ENCODE measurements at places on chromosomes 5 and 9.

- DNase-seq = no peak
These were observed 443.8 kb downstream of the SPOCK1 start for GRCh38 chr5:137055271-137055872.

DNA sequence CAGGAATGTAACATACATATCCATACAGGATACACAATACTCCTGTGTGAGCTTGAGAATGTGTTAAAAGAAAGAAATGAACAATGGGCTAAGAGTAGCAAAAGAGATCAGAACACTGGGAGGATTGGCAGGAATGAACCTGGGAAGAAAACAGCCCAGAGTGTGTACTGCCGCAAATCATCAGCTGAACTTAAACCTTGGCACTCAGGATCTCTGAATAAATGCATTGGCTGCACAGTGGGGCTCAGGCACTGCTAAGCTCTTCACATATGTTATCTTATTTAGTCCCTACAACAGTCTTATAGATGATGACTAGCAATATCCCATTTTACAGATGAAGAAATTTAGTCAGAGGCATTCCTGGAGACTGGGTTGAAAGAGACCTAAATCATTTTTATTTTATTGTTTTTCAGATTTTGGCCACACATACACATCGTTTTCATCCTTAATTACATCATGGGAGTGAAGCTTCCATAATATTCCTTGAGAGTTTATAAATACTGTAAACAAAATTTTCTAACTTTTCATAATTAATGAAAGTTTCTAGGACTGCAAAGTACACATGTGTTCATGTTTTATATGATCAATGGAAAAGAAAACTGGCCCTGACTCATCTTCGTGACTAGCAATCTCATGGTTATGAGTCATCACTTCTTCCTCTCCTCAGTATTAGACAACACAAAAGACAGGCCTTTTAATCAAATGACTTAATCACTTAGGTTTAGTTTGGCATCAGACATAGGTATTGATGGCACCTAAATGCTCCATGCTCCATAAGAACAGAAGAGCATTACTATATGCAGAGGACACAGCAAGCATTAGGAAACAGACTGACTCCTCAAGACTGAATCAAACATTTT lies 59.2 kb downstream of the CDH18 start:
- no peak for DNase-seq

DNA sequence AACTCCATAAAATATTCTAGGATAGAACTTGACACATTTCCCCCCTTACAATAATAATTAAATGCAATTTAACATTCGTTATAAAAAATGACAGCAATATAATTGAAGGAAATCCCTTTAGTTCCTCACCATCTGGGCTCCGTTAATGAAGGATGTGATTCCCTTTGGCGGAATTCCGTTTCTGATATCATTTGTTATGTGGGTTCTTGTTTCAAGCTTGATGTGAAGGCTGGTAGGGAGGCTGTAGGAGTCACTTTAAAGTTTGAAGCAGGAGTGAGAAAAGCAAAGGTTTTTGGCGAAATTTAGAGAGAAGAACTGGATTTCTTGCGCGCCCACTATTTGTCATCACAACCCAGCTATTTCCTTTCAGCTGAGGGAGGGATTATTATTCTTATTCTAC lies 4.0 kb downstream of the RGS7BP start:
- no peak for DNase-seq

GRCh38 chr5:1285883-1286291 lies 9.0 kb downstream of the TERT start:
- DNase-seq = no peak

GRCh38 chr9:78986446-78986845 lies 585.3 kb upstream of the TLE4 start:
- no peak for DNase-seq

DNA sequence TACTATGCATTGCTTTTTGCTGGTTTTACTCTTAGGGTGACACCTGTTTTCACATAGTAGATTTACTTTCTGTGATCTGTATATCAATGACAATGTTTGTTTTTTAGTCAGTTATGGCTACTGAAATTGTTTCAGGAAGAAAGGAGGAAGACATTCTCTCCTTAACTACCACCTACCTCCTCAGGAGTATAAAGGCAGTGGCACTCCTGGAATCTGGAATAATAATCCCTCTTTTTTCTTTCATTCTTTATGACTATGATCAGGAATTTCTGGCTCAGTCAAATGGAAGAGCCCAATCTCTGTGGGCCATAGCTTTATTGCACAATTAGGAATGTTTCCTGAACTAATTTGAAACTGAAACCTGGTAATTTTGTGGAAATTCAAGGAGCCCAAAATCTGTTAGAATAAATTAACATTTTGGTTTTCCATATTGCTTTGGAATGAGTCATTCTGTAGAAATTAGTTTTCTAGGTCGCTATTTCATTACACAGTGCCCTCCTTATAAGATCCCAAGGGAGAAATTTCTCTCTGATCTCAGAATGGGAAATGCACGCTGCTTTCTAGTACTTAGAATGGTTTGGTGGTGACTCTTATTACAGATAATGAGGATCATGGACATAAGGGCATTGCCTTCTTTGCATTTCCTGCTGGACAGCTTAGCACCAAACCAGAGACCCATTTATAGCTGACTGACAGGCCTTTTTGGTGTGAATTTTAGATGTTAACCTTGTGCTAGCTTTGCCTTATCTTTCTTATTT lies 95.3 kb upstream of the VLDLR start:
- no peak for DNase-seq

DNA sequence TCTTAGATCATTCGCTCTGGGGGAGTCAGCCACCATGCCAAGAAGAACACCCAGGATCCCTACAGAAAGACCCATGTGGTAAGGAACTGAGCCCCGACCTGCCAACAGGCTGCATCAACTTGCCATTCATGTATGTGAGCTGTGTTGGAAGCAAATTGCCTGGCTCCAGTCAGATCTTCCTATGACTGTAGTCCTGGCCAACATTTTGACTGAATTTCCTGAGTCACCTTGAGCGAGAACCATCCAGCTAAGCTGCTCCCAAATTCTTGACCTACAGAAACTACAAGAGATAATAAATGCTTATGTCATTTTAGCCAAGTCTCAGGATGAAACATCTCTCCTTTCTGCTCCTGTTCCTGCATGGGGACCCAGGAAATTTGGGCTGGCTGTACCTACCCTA lies 40.0 kb upstream of the SLC44A1 start:
- no peak for DNase-seq

DNA sequence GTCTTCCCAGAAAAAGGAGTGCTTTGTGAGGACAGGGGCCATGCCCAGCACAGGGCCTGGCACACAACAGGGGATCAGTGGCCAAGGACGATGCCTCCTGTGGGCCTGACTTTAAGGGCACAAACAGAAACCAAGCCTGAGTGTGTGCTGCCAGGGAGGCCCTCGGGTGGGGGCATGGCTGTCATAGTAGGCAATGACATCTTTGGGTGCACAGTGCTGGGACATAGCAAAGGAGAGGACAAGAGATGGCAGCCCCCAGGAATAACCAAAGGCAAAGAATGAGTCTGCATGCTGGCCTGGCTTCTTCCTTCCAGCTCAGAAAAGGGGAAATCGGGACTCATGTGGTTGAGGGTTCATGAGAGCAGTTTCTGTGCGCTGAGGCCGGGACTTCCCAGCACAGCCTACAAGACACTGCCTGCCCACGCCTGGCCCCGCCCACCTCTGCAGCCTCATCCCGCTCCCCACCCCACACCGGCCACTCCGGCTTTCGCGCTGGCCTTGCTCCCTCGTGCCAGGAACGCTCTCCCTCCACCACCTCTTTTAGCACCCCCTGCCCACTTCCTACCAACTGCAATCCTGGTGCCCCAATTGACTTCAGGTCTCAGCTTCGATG lies 13.8 kb upstream of the LHX2 start:
- DNase-seq = no peak

GRCh38 chr5:113005454-113005853 lies 28.9 kb downstream of the DCP2 start:
- DNase-seq = no peak

DNA sequence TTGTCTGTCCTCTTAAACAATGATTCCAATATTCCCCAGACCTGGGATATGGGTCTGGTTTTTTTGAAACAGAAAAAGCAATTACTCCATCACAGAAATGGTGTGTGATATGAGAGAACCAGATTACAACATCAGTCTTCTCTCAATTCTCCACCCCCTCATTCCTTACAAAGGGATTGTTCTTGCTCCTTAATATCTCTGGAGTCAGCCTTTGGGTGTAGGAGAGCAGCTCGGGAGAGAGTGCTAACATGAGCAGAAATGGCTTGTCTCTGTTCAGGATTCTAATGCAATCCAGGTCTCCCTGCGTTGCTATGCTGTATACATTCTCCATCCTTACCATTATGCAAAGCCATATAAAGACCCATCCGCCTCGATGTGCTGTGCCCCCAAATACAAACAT lies 32.7 kb downstream of the ZFAND5 start:
- DNase-seq = no peak

DNA sequence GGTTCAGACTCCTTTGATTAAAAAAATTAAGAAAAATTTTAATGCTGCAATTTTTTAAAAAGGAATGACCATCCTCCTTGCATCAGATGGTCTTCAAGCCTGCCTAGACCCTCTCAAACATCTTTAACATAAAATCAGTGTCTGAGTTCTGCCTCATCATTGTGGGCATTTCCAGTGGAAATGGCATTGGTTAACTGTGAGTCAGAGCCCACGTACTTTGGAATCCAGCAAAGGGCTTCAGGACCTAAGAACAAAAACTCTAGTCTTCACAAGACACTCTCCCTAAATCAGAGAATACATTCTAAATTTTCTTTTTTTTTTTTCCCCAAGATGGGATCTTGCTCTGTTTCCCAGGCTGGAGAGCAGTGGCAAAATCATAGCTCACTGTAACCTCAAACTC lies 9.4 kb upstream of the C5orf15 start:
- DNase-seq = no peak

GRCh38 chr5:133399247-133399891 lies 213.0 kb downstream of the FSTL4 start:
- no peak for DNase-seq

DNA sequence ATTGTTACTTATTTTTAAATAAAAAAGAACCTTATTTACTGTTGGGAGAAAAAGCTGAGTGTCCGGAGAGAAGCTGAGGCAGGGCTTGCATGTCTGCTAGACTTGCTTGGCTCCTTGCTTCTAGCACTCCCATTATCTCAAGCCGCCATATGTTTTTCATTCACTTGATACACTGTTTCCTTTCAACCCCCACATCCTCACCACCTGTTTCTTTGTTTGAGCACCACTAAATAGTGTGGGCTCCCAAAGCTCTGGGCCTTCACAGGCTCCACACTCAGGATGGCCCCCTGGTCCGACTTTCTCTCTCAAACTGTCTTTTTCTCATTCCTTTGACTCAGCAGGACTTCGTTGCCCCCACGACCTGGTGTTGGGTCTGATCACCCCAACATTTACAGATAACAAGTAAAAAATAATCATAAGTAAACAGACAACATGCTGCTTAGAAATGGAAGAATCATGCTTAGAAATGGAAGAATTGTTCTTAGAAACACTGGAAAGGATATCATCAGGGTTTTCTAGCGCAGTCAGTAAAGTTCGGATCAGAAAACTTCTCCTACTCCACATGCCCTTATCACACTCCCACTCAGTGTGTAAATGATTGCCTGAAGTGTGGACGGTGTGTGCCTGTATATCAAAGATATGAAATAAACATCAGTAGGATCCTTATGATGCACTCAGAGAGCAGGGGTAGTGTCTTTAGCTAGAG lies 58.5 kb downstream of the APTX start:
- DNase-seq = no peak

Measured in activated naive CD8-positive, alpha-beta T cell treated with anti-CD3 and anti-CD28 coated beads, Interleukin-2, amount 50 U/mL, for 16 hours (primary cell).